ENCODE measurements at places on chromosomes 5 and 9. TPM values are rescaled to one million over a fixed set of nuclear protein-coding genes. Genes with fewer than 3 reads are reported as not detected.
A peak's percentile ranks its signal among the peaks of the same experiment; 100 is the strongest.

The PTPN3 gene
- 12.4 TPM for total RNA-seq

The SLCO4C1 gene
- 1.3 TPM for total RNA-seq

The CEL gene
- total RNA-seq: 1.9 TPM

The LMX1B gene
- total RNA-seq: 17.0 TPM

The SVEP1 gene
- total RNA-seq: 2.9 TPM

The STPG3 gene
- total RNA-seq: not detected

The PDLIM4 gene
- total RNA-seq: not detected

The CACNA1B gene
- 0.11 TPM for total RNA-seq

The PFN3 gene
- not detected for total RNA-seq

The CYSTM1 gene
- total RNA-seq: 93.5 TPM

The CKS2 gene
- total RNA-seq: 94.1 TPM

The FRRS1L gene
- 0.30 TPM for total RNA-seq

The OR13C2 gene
- not detected for total RNA-seq

The ADAMTS12 gene
- not detected for total RNA-seq

DNA sequence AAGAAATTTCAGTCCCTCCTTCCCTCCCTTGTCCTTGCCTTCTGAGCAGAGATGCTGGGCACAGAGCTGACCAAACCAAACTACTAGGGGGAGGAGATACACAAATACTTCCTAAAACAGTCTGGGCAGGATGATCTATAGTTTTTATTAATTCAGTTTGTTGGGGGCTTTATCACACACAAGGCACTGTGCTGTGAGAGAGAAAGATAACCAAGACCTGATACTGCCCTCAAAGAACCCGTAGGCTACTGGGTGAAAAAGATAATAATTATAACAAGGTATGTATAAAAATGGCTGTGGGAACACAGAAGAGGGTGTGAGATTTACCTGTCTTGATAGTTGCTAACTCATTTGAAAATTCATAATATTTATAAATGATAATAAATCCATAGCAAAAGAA lies 354.7 kb downstream of the NDUFS4 start:
- DNase-seq: no peak

- DNase-seq: peak; percentile 58
Observed at GRCh38 chr5:138696501-138696900, 56.7 kb upstream of the CTNNA1 start.

GRCh38 chr9:119834064-119834620 lies 464.9 kb upstream of the BRINP1 start:
- no peak for DNase-seq

- no peak for DNase-seq
Observed at GRCh38 chr9:71271602-71272001, 150.2 kb upstream of the TRPM3 start.

DNA sequence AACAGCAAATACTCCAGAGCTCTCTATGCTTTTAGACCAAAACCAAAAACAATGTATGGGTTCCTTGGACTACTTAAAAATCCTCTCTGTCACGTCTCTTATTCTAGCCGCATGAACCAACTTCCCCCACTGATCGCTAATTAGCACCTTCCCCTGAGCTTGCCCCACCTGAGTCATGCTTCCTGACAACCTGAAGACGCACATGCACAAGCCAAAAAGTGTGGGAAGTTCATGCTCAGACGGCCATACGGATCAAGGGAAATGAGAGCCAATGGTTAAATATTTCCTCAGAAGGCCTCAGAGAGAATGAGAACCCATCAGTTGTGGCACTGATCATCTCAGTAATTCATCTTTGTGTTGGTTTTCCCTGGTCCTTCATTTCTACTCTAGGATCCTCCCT lies 199.7 kb downstream of the BNC2 start:
- no peak for DNase-seq

DNA sequence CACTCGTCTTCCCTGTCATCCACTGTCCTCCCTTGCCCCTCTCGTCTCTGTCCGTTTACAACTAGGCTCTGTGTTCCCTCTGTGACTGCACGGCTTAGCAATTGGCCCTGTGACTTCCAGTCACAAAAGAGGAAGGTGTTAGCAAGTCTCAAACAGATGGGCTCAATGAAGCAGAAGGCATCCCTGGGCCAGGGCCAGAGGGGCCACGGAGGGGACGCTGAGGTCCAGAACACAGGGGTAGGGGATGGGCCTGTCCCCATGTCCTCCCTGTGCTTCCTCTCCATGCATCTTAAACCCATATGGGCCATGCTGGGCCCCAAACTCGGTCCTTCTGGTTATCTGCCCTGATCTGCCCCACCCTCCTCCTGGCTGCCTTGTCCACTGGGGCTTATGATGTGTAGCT lies at the start of gene CD72:
Gene CD72, minus strand, starts transcription at position 89 of the 403 bp plus-strand sequence. CDS start 110 bp downstream, outside the sequence.
- DNase-seq: no peak

DNA sequence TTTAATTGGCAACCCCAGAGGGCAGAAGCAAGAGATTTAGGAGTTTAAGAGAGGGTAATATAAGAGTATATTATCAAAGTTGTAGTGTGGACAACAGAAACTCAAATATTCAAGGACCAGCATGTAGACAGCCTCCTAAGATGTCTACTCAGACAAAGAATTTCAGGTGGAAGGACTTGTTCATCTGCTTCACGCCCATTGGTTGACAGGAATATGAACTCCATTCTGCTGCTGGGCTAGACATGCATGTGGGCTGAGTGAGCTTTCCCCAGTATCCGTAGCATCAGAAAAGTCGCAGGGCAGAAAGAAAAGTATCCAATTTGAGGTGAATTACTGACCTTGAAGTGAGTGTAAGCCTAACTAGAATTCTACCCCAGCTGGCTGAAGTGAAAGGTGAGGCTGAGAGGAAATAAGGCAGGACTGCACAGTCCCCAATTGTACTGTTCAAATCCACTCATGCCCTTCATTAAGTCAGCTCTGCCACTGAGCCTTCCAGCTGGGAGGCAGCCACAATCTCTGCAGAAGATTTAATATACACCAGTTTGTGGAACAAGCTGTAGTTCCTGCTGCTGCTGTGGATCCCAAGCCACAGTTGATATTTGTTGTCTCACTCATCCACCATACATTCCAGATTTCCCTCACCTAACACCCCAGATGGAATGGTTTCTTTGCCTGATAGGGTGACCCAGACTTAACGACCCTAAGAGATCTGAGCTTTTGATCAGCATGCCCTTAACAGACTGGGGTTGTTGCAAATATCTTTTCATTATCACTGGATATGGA lies 41.2 kb downstream of the PDCD1LG2 start:
- DNase-seq: no peak

DNA sequence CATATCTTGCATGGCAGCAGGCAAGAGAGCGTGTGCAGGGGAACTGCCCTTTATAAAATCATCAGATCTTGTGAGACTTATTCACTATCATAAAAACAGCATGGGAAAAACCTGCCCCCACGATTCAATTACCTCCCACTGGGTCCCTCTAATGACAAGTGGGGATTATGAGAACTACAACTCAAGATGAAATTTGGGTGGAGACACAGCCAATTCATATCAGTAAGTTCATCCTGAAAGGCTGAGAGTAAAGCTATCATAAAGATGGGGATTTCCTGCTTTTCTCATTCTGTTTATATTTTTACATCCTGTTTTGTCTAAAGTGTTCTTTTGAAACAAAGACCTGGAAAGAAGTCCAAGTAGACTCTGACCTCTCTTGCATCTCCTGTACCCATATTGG lies 28.9 kb upstream of the IL33 start:
- no peak for DNase-seq

- DNase-seq: no peak
Observed at GRCh38 chr5:90968319-90968718, 409.7 kb downstream of the ADGRV1 start.

DNA sequence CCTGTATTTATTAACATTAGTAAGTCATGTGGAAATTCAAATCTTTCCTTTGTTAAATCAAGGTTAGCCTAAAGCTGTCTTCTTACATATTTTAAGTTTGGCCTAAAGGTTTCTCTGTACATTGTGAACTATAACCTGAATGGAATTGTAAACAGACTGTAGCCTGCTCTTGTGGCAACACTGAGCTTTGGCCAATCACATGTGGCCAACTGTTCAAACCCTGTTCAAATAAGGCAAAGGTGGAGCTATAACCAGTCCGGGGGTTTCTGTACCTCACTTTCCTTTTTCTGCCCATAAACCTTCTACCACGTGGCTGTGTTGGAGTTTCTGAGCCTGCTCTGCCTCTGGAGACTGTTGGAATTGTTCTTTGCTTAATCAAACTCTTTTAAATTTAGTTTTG lies 3.3 kb upstream of the HAPLN1 start:
- peak; percentile 57 for DNase-seq

DNA sequence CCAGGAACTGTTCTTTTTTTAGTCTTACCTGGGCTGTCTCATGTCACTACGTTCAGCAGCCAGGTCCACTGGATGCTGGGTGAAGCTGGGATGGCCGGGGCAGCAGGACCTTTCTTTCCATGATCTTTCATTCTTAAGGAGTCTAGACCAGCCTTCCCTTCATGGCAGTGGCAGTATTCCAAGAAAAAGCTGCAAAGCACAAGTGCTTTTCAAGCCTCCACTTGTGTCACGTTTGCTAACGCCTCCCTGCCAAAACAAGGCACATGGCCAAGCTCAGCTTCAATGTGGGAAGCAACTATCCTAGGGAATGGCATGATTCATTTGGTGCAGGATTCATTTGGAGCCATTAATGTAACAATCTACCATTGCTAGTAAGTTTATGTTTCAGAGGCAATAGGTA lies 94.8 kb downstream of the RCL1 start:
- DNase-seq: no peak

DNA sequence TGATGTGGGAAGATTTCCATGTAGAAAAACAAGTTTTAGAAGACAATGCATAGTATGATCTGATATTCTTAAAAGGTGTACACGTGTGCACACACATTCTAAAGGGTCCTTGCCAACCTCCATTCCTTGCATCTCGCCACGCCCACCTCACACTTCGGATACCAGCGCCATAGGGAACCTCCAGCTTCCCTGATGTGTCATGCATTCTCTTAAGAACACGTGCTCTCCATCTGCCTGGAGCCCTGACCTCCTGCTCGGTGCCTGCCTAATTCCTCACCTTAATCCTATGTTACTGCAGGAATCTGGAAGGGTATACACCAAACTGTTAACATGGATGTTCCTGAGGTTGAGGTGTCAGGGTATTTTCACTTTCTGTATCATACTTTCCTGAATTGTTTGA lies 63.1 kb downstream of the PTCD2 start:
- no peak for DNase-seq

- no peak for DNase-seq
Observed at GRCh38 chr5:150529555-150529954, 21.6 kb downstream of the NDST1 start.

DNA sequence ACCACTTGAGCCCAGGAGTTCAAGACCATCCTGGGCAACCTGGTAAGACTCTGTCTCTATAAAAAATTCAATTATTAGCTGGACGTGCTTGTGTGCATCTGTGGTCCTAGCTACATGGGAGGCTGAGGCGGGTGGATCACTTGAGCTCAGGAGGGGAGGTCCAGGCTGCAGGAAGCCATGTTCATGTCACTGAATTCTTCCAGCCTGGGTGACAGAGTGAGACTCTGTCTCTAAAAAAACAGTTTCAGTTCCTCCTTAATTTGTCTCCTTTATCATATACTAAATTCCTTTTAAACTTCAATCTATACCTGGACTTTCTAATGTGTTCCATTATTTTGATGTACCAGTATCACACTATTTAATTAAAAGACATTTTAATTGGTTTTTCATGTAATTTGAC lies 422.2 kb upstream of the TLE4 start:
- DNase-seq: no peak

GRCh38 chr5:140556438-140556837 lies 835 bp downstream of the SRA1 start:
- no peak for DNase-seq

GRCh38 chr5:96753848-96754247 lies 53.9 kb downstream of the ERAP1 start:
- DNase-seq: no peak

GRCh38 chr5:139600336-139600949 lies 39.3 kb downstream of the UBE2D2 start:
- no peak for DNase-seq

GRCh38 chr5:179668391-179668790 lies 12.4 kb downstream of the CBY3 start:
- DNase-seq: no peak

DNA sequence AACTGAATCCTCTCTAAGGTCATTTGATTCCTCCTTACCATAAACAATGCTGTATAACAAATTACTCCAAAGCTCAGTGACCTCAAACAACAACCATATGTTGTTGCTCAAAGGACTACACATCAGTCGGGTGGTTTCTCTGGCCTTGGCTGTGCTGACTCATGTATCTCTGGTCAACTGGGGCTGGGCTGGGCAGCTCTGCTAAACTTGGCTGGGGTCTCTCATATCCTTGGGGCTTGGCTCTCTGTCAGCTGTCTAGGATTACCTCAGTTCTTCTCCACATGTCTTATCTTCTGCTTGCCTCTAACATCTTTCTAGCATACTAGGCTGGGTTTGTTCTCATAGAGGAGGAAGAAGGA lies 86.4 kb downstream of the GALNT10 start:
- DNase-seq: no peak

DNA sequence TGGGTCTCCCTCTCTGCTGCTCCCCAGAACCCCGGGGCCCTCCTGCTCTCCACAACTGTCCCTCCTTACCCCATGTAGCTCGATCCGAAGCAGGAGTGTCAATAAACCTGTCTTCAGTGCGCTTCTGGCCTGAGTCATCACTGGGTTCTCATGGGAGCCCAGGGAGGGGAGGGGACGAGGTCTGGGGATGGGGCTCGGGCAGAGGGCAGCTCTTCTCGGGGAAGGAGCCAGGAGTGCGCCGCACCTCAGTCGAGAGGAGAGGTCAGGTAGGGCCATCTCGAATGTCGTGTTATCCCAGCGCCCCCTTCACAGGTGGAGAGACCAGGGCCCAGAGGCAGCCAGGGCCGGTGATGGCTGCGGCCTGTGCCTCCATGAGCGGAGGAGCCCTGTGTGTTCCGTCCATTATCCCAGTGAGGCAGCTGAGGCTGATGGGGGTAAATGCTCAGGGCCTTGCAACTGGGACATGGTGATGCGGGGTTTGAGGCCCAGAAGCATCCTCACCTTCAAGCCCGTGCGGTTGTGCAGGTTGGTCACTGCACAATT lies 52.1 kb downstream of the LRSAM1 start:
- DNase-seq: no peak

GRCh38 chr5:460273-460625 lies 17.3 kb downstream of the EXOC3 start:
- DNase-seq: no peak

DNA sequence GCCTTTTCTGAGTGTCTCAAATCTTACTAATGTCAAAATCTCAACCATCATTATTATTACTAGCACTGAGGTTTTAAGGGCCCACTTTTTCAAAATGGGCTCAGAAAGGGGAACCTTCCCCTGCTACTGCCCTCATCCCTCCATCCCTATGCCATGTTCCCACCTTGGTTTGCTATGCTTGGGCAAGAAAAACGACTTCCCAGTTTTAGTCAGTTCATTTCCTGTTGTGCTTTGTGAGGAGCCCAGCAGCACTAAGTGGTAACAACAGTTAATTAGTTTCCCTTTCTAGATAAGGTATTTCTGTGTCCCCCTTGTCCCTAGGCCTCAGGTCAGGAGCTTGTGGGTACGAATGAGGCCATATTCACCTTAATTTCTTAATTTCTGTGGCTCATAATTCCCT lies 595.2 kb downstream of the RAB3C start:
- DNase-seq: no peak

Measured in Caco-2 (cell line).